RCC 7860 (cell line): ENCODE measurements at places on chromosomes 2 and 18.

- DNase-seq = no peak
Observed at GRCh38 chr2:214005337-214005736, 405.5 kb upstream of the VWC2L start.

DNA sequence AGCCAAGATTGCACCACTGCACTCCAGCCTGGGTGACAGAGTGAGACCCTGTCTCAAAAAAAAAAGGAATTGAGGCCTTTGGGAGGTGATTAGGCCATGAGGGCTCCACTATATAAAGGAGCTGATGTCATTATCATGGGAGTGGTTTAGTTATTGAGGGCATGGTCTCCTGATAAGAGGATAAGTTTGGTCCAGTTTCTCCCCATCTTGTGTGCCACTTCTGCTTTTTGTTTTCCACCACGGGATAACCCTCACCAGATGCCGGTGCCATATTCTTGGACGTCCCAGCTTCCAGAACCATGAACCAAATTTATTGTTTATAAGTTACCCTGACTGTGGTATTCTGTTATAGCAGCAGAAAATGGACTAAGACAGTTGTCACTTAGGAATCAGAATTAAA is 125.8 kb downstream of the C1D start:
- no peak for DNase-seq

- DNase-seq = no peak
Observed at GRCh38 chr2:156483741-156484173, 47.6 kb downstream of the GPD2 start.

- DNase-seq = no peak
Observed at GRCh38 chr2:74029714-74030397, 45.1 kb downstream of the TET3 start.

DNA sequence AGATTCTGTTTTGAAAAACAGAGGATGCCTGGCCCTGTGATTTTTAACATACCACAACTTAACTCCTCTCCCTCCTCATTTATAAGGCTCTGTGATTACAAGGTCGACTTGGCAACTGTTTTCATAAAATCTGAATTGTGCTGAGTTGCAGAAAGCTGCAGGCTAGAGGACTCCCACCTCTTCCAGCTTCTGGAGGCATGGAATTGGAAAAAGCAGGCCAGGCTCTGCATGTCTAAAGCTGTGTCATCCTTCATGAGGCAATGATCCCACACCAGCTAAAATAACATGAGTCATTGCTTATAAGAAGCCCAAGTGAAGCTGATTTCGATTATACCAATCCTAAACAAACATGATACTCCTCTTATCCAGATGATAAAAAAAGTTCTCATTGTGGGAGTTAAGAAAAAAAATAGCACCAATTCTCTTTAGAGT is 11.7 kb downstream of the ARHGAP28 start:
- DNase-seq = peak; percentile 88

DNA sequence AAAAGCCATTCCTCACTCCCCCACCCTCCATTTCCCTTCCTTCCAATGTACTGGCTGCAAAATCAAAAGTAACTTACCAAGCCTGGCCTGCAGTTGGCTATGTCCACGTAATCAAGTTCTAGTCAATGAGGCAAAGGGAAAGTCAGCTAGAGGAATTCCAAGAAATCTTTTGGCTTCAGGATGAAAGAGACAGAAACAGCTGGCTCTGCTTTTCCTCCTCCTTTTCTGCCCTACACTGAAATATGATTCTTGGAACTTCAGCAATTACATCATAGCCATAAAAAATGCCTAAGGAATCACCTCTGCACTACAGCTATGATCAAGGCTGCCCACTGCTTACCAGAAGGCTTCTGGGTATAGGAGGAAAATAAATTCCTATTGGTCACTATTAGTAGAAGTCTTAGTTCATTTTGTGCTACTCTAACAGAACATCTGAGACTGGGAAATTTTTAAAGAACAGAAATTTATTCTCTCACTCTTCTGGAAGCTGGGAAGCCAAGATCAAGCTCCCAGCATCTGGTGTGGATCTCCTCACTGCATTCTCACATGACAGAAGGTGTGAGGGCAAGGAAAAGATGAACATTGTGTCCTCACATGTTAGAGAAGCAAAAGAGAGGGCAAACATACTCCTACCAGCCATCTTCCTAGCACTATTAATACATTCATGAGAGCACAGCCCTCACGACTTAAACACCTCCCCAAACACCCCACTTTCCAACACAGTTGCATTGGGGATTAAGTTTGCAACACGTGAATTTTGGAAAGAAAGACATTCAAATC is 219.9 kb downstream of the TMX3 start:
- DNase-seq = no peak
